Astrocyte of the spinal cord (primary cell): ENCODE measurements at places on chromosomes 11 and 22.

- DNase-seq, result no peak
These were observed 147.9 kb upstream of the CADM1 start for GRCh38 chr11:115652094-115652493.

- DNase-seq, result no peak
These were observed 4.9 kb upstream of the ZBED4 start for GRCh38 chr22:49848690-49849160.

- no peak for DNase-seq
These were observed 214.3 kb downstream of the CTTN start for GRCh38 chr11:70612459-70613141.

- no peak for DNase-seq
These were observed 22.3 kb downstream of the CSF2RB start for GRCh38 chr22:36935694-36936093.

DNA sequence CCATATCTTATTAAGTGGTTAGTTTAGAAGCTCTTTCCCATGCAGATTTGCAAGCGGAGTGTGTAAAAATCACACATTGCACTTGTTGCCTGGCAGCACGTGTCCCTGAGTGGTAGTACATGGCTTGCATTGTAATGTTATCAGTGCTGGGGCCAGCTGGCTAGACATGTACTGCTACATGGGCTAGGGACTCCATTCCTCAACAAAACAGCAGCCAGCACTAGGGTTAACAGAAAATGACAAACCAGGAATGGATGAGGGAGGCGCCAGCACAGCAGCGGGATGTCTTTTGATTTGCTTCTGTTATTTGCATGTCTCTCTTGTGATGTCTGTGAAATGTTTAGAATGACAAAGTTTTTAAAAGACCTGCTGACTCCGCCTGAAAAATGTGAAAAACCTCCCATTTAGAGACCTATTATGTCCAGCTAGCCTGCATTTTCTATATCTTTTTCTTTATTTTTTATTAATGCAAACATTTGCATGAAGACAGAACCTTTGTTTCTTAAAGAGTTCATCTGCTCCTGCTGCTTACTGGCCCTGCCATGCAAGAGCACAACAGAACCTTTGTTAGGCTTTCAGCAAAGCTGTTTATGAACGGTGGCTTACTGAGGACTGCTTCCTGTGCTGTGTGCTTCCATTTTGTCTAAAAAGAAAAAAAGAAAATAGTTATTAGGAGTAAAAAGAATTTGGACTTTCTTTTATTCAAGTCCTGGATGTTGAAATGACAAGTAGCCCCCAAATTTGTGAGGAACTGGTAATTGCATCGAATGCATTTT lies 40.7 kb downstream of the CSTPP1 start:
- peak; percentile 5 for DNase-seq

GRCh38 chr11:48272606-48273005 lies 8.9 kb downstream of the OR4X1 start:
- no peak for DNase-seq

DNA sequence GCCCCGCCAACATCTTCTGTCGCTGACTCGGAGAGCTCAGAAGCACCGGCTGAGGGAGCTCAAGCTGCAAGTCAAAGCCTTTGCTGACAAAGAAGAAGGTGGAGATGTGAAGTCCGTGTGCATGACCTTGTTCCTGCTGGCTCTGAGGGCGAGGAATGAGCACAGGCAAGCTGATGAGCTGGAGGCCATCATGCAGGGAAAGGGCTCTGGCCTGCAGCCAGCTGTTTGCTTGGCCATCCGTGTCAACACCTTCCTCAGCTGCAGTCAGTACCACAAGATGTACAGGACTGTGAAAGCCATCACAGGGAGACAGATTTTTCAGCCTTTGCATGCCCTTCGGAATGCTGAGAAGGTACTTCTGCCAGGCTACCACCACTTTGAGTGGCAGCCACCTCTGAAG lies 6.7 kb downstream of the RAG1 start:
- DNase-seq, result no peak

DNA sequence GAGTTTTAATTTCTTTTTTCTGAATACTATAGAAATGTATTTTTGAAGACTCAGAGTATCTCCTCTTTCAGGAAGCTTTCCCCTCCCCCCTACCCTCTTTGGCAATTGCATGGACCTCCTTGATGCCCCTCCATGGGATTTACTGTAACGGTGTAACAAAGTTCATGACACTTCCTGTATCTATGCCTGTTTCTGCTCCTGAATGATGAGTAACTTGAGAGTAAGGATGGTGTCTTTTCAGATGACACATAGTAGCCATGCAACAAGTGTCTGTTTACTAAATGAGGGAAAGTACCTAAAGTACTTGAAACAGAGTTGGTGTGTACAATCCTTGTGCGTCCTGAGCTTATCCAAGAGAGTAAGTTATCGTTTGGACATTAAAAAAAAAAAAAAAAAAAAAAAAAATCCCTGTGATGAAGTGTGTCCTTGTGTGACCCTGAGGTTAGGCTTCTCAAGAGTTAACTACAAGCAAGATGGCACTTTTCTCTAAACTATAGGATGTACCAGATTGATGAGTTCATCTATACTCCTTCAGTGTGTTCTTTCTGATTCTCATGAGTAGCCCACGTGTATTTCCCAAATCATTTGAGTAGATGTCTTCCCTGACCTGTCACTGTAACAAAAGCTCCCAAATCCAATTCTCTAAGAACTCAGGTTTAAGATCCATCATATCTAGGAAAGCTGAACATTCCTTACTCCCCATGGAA lies 7.4 kb downstream of the ETS1 start:
- no peak for DNase-seq

DNA sequence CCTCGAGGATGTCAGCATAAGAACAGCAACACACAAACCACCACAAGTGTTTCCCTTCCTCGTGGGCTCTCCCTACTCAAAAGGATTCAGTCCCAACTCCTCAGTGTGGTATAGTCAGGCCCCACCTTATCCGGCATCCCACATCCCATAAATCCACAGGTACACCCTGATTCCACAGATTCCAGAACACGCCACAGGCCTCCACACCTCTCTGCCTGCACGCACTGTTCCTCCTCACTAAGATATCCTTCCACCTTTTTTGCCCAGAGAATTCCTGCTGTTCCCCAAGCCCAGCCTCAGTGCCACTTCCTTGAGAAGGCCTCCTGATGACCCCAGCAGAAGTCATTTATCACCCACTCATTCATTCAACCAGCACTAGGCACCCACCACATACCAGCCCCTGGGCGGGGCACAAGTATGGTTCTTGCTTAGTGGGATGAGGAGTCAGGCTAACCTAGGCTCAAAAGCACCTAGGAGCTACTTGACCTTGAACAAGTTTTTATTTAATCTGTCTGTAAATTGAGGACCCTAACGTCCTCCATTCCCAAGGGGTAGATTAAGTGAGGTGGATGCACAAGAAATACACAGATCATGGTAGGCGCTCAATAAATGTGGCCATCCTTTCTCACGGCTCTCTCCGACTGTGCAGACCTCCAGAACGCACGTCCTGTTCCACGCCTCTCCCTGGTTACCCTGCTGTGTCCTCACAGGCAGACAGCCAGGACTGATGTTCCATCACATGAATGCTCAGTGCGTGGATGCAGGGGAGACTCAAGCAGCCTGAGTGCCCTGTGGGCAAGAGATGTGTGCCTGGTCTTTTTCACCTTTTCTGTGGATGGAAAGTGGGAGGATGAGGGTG lies 2.1 kb upstream of the KCNJ4 start:
- DNase-seq, result no peak

DNA sequence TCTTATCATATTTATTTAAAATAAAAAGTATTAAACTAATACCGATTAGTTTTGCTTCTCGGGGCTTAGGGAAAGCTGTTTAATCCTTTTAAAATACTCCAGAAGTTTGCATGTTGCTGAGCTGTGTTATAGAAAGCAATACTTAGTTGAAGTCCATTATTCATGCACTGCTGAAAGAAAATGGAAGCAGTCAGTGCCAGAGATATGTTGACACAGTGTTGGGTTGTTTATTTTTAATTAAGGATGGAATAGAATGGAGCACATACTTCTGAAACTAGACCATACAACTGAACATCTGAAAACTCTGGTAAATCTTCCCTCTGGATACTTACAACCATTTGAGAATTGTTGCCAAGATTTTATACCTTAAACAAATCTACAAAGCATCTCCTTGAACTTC lies 282.7 kb upstream of the CCDC179 start:
- DNase-seq, result peak; percentile 1

GRCh38 chr11:108931168-108931567 lies 266.3 kb downstream of the DDX10 start:
- peak; percentile 58 for DNase-seq

DNA sequence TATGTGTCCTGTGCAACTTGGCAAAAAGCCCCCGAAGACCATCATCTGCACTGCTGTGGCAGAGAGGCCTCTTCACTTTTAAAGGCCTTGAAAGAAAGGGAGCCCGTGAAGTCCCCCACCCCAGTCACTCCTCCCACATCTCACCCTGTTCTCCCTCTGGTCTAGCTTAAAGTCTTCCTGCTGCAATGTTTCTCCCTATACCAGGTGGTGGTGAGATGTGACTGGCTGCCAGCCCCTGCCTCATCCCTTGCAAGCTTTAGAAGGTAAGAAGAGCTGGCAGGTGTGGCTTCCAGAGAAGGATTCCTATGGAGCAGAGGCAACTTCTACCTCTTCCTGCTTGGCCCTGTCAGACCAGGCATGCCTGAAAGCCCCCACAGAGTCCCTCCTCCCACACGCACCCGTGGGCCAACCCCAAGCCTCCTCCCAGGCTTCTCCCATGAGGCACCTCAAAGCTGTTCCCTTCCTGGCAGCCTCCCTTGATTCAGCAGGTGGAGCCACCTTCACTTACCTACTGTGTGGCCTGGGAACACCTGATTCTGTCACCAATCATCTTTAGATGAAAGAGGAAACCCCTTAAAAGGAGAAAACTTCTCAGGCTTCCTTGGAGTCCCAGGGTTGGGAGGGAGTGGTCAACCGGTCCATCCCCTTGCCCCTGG lies 4.0 kb upstream of the TRIM29 start:
- DNase-seq, result no peak

DNA sequence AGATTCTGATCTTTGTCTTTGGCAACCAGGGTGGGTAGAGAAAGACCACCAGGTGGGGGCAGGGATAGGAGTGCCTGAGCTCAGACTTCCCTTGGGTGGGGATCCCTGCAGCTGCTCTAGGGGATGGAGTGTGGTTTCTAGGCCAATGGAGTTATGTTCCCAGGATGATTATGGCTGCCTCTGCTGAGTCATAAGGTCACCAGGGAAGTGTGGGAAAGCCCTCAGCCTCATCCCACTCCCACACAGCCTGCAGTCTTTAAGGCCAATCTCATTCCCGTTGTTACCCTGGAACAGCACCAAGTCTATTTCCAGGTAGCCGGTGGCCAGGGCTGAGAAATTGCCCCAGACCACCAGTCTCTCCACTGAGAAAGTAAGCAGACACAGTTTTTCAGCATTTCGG lies 2269.3 kb upstream of the RAG2 start:
- no peak for DNase-seq

DNA sequence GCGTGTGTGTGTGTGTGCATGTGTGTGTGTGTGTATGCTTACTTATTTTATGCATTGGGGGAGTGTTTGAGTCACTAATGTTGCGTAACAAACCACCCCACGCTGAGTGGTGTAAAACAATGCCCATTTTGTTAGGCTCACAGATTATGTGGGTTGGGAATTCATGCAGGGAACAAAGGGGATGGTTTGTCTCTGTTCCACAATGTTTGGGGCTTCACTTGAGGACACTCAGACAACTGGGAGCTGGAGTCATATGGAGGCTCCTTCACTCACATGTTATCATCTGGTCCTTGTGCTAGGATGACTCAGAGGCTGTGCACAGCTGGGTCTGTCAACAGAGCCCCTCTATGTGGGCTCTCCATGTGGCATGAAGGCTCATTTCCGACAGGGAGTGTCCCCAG lies 51.3 kb upstream of the LARGE1 start:
- DNase-seq, result no peak

DNA sequence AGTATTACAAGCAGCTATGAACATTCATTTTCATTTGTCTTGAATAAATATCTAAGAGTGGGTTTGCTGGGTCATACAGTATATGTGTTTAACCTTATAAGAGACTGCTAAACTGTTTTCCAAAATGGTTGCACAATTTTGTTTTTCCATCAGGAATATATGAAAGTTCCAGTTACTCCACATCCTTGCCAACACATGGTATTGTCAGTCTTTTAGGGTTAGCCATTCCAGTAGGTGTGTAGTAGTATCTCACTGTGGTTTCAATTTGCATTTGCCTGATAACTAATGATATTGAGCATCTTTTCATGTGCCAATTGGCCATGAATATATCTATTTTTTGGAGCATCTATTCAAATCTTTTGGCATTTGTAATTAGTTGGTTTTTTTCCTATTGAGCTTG lies 7.7 kb upstream of the CCDC83 start:
- no peak for DNase-seq

GRCh38 chr11:45655012-45655283 lies 10.5 kb downstream of the CHST1 start:
- DNase-seq, result no peak

DNA sequence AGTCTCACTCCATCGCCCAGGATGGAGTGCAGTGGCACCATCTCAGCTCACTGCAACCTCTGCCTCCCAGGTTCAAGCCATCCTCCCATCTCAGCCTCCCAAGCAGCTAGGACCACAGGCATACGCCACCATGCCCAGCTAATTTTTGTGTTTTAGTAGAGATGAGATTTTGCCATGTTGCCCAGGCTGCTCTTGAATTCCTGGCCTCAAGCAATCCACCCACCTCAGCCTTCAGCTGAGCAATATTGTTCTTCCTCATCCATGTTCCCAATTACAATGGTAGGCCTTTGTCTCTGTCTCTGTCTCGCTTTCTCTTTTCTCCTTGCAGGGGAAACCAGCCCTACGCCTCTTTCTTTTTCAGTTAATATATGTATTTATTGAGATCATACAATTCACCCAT lies 10.3 kb downstream of the HSPA8 start:
- DNase-seq, result no peak

DNA sequence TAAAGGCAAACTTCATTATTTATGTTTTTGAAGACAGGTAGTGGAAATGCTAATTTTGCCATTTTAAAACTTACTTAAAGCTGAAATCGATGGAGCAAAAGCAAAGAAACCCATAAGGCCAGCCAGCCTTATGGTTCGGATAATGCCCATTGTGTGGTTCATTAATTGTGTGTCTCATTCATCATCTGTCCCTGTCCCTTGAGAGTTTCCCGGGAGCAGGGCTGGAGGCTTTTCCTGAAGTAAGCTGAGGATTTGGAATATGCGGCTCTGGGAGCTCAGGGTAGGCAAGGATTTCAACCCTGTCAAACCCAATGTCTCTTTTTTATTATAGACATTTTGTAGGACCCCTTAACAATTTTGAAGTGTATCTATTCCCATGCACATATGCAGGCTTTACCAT lies 790.0 kb upstream of the KIRREL3 start:
- no peak for DNase-seq

DNA sequence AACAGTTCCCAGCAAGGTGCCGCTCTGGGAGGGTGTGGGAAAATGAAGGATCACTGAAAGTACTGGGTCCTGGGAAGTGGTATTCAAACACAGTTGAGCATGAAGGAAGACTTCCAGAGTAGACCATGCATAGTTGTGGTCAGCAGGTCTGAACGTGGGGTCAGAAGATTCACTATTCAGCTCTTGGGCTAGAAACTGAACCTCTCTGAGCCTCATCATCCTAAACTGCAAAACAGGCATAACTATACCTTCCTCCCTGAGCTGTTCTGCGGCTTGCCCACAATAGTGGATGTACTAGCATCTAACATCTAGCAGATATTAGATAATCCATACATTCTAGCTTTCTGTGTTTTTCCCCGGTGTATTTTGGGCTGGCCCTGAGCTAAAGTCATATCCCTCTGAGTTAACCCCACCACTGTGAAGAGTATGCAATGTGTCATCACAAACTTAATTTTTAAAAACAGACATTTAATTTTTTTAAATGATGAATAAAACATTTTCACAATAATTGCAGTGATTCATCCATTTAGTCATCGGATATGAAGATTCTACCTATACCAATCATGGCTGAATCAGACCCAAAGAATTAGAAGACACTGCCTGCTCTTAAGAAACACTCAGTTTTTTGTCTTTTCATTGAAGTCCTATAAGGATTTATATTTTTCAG lies 179.1 kb downstream of the BLID start:
- DNase-seq, result peak; percentile 70
